ENCODE measurements at places on chromosomes 7 and 10.

- no peak for DNase-seq
These were observed 29.6 kb downstream of the C10orf71 start for GRCh38 chr10:49328401-49329145.

- DNase-seq, result no peak
These were observed 3.1 kb upstream of the RET start for GRCh38 chr10:43073721-43074120.

DNA sequence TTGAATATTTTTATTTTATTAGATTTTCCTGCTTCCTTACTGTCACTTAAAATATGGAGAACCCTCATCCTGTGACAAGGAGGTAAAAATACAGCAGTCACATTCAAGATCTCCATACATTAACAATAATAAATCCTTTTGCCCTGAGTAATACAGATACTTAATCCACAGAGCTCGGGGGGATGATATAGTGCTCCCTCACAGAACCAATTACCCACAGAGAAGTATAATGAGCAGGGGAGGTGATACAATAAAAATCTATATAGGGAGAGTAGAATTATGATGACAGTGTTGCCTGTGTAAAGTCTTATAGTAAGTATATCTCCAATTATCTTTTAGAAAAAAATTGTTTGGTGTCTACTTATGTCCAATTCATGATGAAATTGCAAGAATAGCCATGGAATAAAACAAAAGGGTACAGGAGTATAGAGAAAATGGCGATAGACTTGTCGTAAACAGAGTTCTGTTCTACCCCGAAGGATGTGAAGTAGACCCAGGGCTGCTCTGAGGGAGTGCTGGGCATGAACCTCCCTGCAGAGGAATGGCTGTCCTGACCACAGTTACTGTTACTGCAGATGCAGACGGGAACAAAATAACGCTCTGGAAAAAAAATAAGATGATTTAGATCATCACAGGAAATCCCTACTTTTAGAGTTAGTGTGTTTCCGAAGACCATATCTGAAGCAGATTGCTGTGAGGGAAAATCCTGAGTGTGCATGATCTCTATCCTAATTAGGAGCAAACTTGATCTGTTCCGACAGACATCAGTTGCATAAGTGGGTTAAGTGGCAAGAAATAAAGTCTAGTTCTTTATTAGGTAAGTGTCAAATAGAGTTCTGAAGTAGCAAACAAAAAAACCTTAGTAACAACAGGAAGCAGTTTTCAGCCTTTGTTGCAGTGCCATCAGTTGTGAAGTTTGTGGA is 123.7 kb downstream of the KAT6B start:
- DNase-seq, result no peak

GRCh38 chr7:148912758-148913541 is 28.9 kb upstream of the EZH2 start:
- DNase-seq, result peak; percentile 47

- DNase-seq, result no peak
These were observed 975 bp upstream of the USP54 start for GRCh38 chr10:73591935-73592699.

- no peak for DNase-seq
These were observed 19.5 kb downstream of the TAS2R41 start for GRCh38 chr7:143497008-143497795.

DNA sequence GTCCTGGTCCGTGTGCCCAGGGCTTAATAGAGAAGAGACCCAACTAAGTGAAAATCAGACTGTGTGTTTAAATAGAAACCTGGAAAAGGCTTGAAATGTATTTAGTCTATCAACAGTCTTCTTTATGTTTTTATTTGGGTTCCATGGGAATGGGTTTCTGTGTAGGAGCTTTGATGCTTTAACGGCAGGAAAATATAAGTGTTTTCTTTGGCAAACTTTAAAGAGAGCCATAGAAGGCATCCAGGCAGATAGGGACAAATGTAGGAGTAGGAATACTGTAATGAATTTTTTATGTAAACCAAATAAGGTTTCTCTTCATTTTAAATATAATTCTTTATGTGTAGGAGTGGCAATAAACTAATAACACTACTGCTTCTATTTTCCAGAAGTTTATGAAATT is 989.0 kb downstream of the GATA3 start:
- DNase-seq, result no peak

DNA sequence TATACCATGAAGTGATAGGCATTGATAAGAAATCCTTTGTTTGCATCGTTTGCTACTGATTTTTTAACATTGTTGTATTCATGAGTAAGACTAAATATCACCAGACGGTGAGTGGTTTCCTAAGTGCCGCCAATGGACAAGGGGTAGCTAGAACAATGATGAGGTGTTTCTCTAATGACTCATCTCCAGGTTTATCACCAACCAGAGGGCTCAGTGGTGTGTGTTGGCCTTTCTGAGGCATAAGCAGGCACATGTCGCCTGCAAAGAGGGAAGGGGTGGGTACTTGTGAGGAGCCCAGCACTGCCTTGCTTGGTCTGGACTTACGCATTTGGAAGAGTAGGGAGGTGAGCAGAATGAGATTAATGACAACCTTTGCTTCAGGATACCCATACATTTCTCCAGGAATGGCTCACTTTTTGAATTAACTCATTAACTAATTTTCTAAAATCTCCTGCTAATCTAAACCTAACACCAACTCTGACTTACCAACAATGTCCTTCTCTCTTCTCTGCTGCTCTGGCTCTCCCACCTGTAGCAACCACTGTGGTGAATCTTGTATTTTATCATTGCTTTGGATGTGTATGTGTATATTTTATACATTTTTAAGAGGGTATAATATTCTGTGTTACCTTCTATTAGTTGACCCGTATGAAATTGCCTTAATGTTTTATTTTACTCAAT is 722.6 kb downstream of the GRID1 start:
- DNase-seq, result no peak

- no peak for DNase-seq
These were observed 260.0 kb upstream of the NRP1 start for GRCh38 chr10:33594475-33594874.

- DNase-seq, result no peak
These were observed 203.1 kb downstream of the MLLT10 start for GRCh38 chr10:21737106-21737505.

- no peak for DNase-seq
These were observed 636.1 kb upstream of the FOXK1 start for GRCh38 chr7:4045975-4046374.

DNA sequence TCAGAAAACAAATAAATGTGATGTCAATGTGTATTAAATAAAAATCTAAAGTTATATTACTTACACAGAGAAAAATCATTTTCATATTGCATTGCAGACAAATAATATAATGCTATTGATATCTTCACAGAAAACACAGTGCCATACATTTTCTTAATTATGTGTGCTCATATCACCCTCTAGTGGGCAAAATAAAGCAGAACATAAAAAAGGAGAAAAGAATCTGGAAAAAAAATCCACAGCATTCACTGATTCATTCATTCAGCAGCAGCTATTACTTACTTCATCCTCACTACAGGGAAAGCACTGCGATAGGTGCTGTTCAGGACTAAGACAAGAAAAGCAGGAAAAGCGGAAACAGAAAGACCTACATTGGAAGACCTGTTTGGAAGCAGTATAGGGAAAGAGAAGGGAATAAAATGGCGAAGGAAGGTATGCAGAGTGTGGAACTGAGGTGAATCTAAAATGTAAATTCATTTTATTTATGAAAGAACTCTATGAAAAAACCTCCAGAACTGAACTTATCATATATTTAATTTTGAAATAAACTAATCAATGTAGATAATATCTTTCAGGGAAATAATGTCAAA is 73.2 kb downstream of the POT1 start:
- DNase-seq, result no peak

DNA sequence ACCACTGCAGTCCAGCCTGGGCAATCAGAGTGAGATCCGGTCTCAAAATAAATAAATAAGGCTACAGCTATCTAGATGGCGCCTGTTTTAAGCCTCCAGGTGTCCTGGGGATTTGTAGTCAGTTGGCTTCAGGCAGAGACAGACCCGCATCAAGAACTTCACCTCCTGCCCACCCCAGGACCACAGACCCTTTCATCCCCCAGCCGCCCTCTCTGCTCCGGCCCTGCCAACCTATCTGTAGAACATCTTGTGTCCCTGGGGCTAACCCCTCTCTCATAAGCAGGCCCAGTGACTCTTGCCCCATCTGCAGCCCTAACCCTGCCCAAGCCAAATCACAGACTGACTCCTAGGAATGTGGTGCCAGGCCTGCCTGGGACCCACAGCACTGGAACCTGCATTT is 17.9 kb downstream of the PDIA4 start:
- no peak for DNase-seq

- no peak for DNase-seq
These were observed 296.9 kb downstream of the ETV1 start for GRCh38 chr7:13692548-13692947.

DNA sequence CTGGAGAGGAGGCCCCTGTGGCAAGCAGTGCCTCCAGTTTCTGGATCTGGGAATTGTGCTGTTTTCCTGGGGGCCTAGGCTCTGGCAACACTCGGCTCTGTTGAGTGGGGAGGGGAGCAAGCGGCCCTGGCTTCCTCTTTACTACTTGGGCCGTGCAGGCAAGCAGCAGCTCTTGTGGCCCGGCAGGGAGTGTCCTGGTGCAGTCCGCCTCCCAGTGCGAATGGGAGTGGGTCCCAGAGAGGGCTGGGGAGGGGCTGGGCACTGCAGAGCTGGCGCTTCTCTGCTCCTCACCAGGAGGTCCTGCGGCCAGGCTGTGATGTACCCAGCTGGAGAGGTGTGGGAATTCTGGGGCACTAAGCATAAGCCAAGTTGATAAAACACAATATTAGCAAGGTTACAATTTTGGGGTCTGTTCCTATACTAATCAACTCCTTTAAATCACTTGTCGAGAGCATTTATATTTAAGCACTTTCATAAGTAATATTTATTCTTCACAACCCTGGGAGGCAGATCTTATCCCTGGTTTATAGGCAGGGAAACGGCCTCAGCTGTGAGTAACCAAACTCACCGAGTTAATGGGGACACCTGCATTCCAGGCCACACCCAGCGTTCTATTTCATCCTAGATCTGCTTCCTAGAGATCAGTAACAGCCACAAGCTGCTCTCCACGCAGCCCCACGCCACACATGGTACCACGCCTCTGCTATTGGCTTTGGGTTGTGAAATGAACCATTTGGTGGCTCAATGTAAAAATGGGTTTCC is 183.4 kb upstream of the PLXNA4 start:
- DNase-seq, result no peak

GRCh38 chr7:107890493-107890961 is 456 bp upstream of the DLD start:
- DNase-seq, result no peak

- no peak for DNase-seq
These were observed 111.6 kb upstream of the INSYN2A start for GRCh38 chr10:127308031-127308430.

Data from activated naive CD8-positive, alpha-beta T cell treated with anti-CD3 and anti-CD28 coated beads, Interleukin-2, amount 50 U/mL, for 16 hours (primary cell).